HCEC 1CT (cell line): ENCODE measurements at places on chromosomes 5 and 9.

DNA sequence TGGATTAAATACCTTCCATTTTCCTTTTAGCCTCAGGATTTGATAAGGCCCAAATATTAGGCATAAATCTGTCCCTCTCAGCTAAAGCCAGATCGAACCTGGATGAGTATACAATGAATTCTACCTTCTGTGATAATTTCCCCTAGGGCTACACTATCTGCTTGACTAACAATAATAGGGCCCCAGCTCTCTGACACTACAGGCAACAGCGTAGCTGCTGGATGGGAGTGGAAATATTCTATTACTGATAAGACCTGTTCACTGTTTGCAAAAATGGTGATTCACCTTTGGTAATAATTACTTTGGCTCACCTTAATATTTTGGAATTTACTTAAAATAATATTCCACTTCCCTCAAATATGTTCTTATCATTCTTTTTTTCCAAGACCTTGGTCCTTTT is 644.2 kb upstream of the SEMA6A start:
- DNase-seq, result no peak

- DNase-seq, result no peak
Observed at GRCh38 chr9:2216591-2216990, 201.4 kb downstream of the SMARCA2 start.

GRCh38 chr5:157571357-157571827 is 4.2 kb downstream of the ADAM19 start:
- DNase-seq, result no peak

GRCh38 chr5:107474716-107475489 is 195.8 kb downstream of the EFNA5 start:
- DNase-seq, result peak; percentile 76

- DNase-seq, result peak; percentile 48
Observed at GRCh38 chr9:133375116-133375723, 640 bp downstream of the SURF4 start.

DNA sequence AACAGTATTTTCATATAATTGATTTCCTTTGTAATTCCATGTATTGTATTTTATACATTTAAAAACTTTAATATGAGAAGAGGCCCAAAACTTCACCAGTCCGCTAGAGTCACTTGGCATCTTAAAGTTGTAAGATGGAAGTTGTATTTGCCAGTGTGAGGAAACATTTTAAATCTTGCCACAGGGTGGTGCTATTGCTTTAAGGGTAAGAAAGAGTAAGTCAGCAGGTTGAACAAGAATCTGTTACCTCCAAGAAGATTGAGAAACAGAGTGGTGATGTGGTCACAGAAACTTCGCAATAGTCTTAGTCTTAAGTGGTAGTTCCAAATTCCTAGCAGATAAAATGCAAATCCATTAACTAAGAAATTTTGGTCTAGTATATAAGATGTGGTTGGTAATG is 39.8 kb upstream of the RANBP6 start:
- peak; percentile 93 for DNase-seq

- no peak for DNase-seq
Observed at GRCh38 chr5:72326306-72326649, 6.1 kb downstream of the PTCD2 start.

GRCh38 chr9:892123-892522 is 50.6 kb downstream of the DMRT1 start:
- DNase-seq, result no peak

DNA sequence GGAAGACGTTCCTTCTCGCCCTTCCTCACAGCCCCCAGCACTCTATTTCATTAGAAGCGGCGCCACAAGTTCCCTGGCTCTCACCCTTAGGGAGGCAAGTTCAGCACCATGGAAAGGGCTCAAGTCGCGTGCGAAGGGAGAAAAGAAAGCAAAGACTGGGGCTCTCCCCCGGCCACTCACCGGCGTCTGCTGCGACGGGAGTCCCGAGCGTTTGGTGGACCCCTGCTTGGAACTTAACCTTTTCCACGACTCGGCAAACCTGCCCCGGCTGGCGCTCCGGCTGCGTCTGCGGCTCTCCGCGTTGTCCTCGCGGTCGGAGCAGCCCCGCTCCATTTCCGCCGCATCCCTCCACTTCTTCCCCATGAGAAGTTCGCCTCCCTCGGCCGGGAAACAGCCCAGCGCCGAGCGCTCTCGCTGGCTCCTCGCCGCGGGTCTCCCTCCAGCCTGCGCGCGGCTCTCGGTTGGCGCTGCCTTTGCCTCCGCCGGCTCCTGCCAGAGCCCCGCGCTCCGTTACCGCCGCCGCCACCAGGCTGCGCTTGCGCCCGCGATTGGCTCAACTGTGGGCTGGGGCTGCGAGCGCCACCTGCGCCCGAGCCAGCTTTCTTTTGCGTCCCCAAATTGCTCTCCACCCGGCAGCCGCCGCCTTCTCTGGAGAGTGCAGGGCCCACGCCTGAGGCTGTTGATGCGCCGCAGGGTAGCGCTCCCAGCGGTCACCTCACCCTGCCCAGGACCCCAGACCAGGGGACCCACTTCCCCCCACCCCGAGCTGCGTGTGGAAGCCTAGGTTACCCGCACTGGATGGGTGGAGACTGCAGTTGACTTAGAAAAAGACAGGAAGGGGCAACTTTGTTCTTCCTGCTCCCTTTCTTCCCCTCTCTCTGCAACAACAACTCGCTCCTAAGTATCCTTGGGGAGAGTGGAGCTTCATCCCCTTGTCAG is 321.6 kb downstream of the CEMIP2 start:
- DNase-seq, result no peak

DNA sequence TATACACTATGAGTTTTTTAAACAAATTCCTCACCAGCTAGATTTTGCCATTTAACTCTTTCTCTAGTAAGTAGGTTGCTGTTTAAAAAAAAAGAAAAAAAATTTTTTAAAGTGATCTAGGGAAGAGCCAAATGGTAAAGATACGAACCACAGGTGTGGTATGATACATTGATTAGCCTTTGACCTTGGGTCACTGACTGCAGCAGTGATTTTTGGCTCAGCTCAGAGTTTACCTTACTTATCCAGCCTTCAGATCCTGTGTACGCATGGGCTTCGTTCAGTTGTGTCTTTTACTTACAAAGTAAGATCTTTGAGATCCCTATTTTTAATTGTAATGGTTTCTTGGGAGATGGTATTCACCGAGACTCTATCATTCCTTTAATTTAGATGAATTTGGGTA is 12.4 kb upstream of the GNG10 start:
- DNase-seq, result no peak

DNA sequence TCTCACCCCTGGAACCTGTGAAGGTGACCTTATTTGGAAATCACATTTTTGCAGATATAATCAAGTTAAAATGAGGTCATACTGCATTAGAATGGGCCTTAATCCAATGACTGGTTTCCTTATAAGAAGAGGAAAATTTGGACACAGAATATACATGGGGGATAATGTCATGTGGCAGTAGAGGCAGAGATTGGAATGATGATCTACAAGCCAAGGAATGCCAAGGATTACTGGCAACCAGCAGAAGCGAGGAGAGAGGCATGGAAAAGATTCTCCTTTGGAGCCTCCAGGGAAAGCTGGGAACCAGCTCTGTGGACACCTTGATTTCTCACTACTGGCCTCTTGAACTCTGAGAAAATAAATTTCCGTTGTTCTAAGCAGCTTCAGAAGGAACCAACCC is 20.2 kb upstream of the CEP78 start:
- peak; percentile 49 for DNase-seq

- DNase-seq, result no peak
Observed at GRCh38 chr9:34793428-34793827, 83.5 kb upstream of the CCL21 start.
